CD4-positive, alpha-beta T cell treated with Interleukin-1 beta for 1 hour (primary cell): ENCODE measurements at places on chromosomes 5 and 9.

GRCh38 chr5:180423133-180423532 is 70.0 kb upstream of the GFPT2 start:
- DNase-seq: no peak

- no peak for DNase-seq
Observed at GRCh38 chr9:134724912-134725604, 83.5 kb downstream of the COL5A1 start.

DNA sequence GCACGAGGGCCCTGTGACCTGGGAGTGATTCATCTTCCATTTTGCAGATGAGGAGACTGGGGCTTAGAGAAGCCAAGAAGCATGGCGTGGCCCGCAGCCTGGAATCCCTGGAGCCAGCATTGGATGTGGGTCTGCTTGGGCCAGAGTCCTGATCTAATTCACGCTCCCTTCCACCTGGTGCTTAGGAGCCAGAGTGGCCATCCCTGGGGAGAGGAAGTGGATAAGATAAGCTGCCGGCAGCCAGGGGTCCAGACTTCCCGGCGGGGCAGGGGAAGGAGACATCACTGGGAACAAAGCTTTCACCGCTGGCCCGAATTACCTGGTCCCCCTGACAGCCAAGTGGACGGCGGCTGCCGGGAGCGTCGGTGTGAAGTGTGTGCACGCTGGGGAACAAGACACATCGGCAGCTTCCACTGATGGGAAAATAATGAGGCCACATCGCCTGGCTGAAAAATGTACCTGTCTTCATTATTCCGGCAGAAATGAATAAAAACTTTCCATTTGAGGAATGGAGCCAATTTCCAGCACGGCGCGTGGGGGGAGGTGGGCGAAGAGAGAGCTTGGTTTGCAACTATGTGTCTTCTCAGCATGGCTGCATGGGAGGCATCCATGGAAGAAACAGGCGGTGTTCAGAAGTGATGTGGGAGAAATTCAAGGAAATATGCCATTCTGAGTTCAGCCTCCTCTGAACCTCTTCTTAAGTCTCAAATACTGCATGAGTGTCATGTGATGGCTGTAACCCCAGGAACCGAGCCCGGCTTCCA is 78.5 kb downstream of the OLFM1 start:
- no peak for DNase-seq

- DNase-seq: no peak
Observed at GRCh38 chr5:624118-624950, 12.2 kb downstream of the CEP72 start.

GRCh38 chr5:126053630-126054029 is 369.6 kb upstream of the GRAMD2B start:
- no peak for DNase-seq

GRCh38 chr5:95667061-95667618 is 15.7 kb downstream of the SPATA9 start:
- DNase-seq: no peak

DNA sequence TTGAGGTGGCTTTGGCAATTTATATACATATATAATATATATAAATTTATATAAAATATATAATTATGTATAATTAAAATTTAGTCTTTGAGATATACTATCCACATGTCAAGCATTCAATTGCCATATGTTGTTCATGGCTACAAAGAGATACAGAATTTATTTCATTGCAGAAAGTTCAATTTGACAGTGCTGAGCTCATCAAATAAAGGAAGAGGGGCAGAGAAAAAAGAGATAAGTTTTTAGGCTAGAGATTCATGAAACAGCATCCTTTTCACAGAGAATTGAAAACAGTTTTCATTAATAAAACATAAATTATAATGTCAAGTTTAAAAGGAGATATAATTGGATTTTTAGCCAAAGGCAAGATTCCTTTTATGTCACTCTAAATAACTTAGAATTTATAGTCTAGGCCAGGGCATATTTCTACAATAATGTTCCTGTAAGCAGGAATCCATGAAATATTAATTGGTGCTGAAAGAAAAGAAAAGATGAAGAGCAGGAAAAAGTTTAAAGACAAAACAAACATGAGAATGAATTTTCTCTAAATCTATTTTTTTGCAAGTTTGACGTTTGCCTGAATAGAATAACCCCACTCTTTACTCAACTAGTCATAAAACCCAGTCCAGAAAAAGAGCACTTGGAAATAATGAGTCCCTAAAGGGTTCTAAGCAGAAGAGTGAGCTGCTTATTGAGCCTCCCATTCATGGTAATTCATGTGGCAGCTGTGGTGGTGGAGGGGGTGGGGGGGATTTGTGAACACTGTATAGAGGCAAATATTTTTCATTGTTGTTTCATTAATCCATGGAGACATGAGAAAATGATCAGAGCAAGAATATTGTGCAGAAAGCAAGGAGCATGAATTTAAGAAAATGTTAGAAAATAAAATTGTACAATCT is 1279.5 kb downstream of the CDH12 start:
- DNase-seq: no peak

- DNase-seq: no peak
Observed at GRCh38 chr5:131747180-131748105, 49.4 kb downstream of the FNIP1 start.

DNA sequence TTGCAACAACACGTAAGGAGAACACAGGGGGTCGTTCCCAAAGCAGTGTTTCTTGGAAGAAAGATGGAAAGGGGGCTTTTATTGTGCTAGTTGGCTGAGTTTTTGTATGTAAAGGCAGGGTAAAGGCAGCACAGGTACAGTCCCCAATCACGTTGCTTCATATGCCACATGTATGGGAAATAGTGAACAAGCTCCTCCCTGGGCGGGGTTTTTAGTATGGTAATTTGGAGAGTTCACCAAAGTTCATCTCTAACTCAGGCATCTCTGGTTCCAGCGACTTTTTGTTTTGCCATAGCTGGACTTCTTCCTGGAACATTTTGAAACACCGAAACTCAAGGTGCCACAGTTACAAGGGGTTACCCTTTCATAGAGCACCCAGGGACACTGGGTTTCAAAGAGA is 133.9 kb downstream of the CAAP1 start:
- no peak for DNase-seq

- no peak for DNase-seq
Observed at GRCh38 chr5:113103330-113103729, 126.7 kb downstream of the DCP2 start.

DNA sequence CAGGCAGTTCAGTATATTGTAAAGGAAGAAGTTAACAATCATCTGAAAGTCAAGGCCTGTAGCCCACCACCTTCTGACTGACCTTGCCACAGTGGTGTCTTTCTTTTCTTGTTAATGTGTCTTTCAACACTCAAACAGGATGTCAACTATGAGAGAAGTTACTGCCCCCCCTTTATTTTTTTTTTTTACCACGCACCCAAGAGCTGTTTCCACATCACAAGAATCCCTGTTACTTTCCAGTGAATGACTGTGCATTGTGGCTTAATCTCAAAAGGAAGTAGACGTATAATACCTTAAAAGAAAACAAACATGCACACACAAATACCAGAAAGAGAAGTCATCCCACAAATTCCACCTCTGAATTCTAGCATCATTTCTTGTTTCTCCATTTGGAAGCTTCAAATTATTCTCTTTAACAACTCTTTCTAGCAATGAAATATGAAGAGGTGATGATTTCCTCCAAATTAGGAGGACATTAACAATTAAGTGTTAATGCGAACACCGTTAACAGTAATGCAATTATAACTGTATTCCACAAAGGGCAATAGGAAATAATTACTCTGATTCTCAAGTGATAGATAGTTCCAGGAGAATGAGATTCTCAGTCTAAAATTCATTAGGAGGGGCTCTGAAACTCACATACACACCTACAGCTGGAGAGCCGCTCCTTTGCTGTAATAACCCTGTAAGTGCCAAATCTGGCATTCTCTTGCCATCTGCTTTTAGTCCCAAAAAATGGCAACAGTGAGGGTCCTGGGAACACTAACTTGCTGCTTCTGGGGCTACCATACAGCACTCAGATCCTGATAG is 201.0 kb downstream of the EFNA5 start:
- no peak for DNase-seq

- DNase-seq: no peak
Observed at GRCh38 chr5:23721336-23721735, 213.9 kb downstream of the PRDM9 start.

DNA sequence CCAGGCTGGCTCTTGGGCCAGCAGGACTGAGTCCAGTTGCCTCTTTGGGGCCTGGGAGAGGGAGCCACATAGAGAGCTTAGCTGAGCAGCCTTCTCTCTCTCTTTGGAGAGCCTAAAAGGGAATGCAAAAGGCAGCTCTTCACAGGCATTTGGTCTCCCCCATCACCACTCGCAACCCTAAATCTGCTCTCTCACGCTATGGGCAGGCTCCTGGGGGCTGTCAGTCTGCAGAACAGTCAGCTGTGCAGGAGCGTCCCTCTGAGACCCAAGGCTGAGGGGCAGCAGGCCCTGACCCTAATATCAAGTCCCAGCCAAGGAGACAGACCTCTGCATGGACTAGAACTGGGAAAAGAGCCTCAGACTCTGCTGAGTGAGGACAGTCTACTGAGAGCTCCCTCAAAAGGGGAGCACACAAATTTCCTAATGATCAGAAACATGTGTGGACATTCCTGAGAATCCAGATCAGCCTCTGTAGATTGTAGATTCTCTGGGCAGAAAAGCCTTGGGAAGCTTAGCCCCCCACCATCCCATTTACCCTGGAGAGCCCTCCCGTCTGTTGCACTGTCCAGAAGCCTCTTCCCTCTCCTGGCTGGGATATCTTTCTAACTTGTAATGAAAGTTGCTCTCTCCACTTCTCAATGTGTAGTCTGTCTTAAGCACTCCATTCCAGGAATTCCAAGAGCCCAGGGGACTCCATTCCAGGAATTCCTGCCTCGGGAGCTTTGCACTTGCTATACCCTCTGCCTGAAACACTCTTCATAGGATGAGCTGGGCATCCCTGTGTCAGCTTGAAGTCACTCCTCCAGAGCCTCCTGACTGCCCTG is 79.4 kb downstream of the FAM114A2 start:
- DNase-seq: no peak

- no peak for DNase-seq
Observed at GRCh38 chr5:169166078-169166477, 134.9 kb downstream of the SLIT3 start.

- no peak for DNase-seq
Observed at GRCh38 chr9:14346231-14346791, 32.4 kb upstream of the NFIB start.

GRCh38 chr5:5381310-5381913 is 41.1 kb upstream of the ICE1 start:
- DNase-seq: no peak

DNA sequence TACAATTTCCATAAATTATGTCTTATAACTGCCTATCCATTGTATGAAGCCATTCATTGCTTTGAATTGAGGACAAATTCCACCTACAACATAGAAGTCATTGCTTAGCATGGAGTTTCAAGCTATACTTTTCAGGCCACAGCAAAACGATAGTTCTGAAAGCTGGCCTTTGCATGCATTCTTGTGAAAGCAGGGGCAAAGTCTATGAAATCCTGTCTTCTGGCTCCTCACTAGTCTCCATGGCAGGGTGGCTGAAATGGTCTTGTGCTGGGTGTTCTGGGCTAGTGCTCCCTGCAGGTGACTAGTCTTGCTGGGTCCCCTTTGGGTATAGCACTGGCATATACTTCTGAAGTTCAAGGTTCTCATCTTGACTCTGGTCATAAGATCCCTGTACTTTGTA is 353.9 kb upstream of the ZNF608 start:
- DNase-seq: no peak

- DNase-seq: peak; percentile 39
Observed at GRCh38 chr5:170296036-170296934, 1.3 kb downstream of the LCP2 start.

DNA sequence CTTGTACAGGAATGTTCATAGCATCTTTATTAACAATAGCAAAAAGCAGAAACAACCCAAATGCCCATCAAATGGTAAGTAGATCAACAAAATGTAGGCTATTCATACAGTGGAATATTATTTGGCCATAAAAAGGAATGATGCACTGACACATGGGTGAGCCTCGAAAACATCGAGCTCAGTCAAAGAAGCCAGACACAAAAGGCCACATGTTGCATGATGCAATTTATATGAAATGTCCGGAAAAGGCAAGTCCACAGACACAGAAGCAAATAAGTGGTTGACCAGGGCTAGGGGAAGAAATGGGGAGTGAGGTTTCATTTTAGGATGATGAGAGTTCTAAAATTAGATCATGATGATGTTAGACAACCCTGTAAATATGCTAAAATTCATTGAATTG is 16.5 kb upstream of the SLC2A8 start:
- DNase-seq: no peak
